ENCODE measurements at places on chromosomes 3 and 15. TPM values are rescaled to one million over a fixed set of nuclear protein-coding genes. Genes with fewer than 3 reads are reported as not detected.

GRCh38 chr3:77467702-77468625 is 428.1 kb downstream of the ROBO2 start:
- no peak for DNase-seq

- DNase-seq: no peak
These were observed 94.2 kb downstream of the CBLB start for GRCh38 chr3:105774444-105775180.

Gene BFSP2
- total RNA-seq: not detected

Gene ECE2
- not detected for total RNA-seq

Gene SLC27A2
- 3.7 TPM for total RNA-seq

Measured in dermis microvascular lymphatic vessel endothelial cell (primary cell).